ENCODE measurements at places on chromosomes 2 and 18. TPM values are rescaled to one million over a fixed set of nuclear protein-coding genes. Genes with fewer than 3 reads are reported as not detected.

Gene RAB10
- polyA plus RNA-seq, result 112 TPM

Gene RGPD3
- polyA plus RNA-seq, result 0.15 TPM

Gene TCF23
- 31.7 TPM for polyA plus RNA-seq

Gene FOXD4L1
- polyA plus RNA-seq, result not detected

Gene FAM237A
- polyA plus RNA-seq, result not detected

Gene CGREF1
- polyA plus RNA-seq, result 7.9 TPM

All from ovary (tissue), 10 donors.